ENCODE measurements at places on chromosomes 5 and 9. TPM values are rescaled to one million over a fixed set of nuclear protein-coding genes. Genes with fewer than 3 reads are reported as not detected.

DNA sequence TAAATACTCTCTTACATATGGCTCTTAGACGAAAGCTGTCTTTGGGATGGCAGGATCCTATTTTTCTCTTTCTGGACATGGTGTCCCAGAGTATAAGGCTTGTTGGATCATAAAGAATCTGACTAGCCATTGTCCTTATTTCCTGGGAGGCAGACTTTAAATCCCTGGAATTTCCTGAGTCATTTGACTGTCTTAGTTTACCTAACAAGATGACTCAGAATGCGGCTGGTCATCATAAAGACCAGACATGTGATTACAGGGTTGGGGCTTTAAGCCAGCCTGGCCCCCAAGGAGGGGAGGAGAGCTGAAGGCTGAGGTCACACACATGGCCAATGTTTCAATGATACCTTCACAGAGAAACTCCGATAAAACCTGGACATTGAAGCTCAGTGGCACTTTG is 37.2 kb downstream of the FAM240B start:
- no peak for DNase-seq

GRCh38 chr5:52800394-52801213 is 12.9 kb downstream of the ITGA1 start:
- no peak for DNase-seq

- no peak for DNase-seq
Measured at GRCh38 chr5:82777106-82777505, 300.1 kb downstream of the TMEM167A start.

GRCh38 chr9:84212982-84213381 is 127.6 kb downstream of the SLC28A3 start:
- DNase-seq = no peak

DNA sequence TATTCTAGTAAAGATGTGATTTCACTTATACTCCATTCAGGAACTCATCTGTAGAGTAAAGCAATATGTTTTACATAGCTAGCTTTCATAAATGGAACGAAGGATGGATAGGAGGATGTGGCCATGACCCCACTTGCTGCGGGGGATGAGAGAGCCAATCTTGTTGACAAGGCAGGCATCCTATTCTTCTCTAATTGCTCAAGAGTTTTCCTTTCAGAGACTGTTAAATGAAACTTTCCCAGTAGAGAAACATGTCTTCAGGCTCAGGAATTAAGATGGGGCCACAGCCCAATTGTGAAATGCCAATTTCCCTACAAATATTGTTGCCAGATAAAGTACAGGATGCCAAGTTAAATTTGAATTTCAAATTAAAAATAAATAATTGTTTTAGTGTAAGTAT is 196.2 kb upstream of the TUT7 start:
- no peak for DNase-seq

GRCh38 chr9:18052060-18052459 is 421.9 kb upstream of the ADAMTSL1 start:
- no peak for DNase-seq

DNA sequence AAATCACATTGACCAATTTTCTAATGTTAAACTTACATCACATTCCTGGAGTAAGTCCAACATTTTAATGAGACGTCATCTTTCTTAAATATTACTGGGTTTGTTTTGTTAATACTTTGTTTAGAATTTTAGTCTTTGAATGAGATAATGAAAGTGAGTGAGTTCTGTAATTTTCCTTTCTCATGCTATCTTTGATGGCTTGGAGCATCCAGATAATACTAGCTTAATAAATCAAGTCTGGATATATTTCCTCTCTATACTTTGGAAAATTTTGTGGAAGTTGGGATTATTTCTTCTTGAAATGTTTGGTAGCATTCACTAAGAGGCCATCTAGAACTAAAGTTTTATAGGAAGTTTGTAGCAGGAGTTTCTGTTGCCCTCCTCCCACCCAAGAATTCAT is 90.8 kb upstream of the IL7R start:
- DNase-seq = no peak

DNA sequence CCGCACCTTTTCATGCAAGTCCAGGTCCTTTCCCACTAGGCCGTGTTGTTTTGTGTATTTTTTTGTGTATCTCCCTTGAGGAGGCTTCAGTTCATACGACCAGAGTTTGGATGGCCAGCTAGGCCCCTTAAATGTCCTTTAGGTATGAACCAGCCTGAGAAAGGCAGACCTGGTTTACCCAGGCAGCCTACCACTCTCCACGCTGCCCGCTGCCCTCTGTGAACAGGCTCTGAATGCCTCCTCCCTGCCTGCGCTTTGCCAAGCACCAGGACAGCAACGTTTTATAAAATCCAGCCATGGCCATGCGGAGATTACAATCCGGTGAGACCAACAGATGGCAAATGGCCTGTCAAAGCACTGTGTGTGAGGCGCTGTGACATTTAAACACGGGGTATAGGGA is 626 bp upstream of the CLTB start:
- DNase-seq = no peak

DNA sequence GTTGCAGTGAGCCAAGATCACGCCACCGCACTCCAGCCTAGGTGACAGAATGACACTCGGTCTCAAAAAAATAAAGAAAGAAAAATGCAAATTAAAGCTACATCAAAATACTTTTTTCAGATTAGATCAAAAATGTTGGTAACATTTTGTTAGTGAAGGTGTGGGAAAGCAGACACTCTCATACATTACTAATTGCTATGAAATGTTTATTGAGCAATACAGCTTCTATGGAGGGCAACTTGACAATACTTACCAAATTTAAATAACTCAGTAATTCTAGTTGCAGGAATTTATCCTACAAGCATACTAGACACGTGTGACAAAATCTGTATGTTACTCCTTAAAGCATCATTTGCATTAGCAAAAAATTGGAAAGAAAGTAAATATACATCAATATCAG is 4.1 kb downstream of the TRIM23 start:
- no peak for DNase-seq

DNA sequence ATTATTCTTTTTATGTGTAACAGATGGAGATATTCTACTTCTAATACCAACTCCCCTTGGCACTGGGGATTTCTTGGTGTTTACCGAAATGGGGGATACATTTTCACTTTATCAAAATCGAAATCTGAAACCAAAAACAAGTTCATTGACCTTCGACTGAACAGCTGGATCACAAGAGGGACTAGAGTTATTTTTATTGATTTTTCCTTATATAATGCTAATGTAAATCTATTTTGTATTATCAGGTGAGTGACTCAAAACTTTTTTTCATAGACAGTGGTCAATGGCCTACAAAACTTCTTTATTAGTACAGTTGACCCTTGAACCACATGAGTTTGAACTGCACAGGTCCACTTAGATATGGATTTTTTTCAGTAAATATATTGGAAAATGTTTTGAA is 10.2 kb downstream of the PKD2L2 start:
- no peak for DNase-seq

DNA sequence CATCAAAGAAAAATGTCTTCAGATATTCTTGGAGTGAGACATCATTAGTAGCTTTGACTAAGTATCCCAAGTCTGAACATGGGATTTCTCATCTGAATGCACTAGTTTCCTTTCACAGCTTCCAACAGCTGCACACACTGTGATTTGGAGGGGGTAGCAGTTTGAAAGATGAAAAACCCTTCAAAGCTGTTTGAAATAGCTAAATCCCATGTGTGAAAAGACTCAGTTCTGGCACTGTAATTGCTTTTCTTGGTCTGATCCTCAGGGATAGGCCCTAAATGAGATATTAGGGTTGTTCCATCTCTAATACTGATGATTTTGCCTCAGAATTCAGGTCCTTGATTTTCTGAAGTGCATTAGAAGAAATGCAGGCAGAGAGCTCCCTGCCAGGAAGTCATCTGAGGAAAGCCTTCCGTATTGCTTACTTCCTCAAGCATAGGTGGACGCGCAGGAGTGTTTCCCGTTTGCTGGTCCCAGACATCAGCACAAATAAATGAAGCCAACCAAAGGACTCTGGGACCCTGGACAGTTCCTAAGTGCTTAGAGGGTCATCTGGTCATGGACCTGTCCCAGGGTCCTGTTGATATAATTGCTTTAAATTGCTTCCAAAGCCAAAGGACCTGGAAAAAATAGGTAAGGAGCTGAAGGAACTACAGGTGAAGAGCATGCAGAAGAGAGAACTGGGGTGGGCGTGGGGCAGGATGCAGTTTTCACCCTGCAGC is 25.6 kb upstream of the FRMPD1 start:
- no peak for DNase-seq

DNA sequence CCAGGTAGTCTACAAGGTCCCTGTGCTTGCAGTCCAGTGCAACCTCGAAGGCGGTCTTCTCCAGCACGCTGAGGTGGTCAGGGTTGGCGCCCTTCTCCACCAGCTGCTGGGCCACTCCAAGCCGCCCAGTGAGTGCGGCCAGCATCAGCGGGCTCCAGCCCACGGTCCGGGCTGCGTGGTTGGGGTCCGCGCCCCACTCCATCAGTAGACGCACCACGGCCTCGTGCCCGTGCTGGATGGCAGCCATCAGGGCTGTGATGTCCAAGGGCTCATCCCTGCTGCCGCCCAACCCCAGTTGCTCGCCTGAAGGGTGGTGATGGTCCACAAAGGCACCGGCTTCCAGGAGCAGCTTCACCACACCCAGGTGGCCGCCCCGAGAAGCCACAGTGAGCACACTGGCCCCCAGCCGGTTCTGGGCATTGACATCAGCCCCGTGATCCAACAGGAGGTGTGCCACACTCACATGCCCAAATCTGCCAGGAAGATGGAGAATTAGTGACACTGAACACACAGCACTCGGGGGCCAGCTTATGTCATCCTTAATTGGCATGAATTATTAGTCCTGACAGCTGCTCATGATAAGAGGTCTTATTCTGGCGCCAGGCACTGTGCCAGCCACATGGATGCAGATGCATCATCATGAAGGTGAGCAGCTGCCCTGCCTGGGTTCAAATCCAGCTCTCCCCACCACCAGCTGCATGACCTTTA is 6.1 kb downstream of the ANKS6 start:
- no peak for DNase-seq

PCDHB13 gene
- total RNA-seq = 1.1 TPM

GABRG2 gene
- total RNA-seq = 2.4 TPM

PCDHGB2 gene
- total RNA-seq = 2.8 TPM
